Right forelimb (tissue), 1 donor: ENCODE measurements at places on chromosomes 7 and 10.
A peak's percentile ranks its signal among the peaks of the same experiment; 100 is the strongest.

DNA sequence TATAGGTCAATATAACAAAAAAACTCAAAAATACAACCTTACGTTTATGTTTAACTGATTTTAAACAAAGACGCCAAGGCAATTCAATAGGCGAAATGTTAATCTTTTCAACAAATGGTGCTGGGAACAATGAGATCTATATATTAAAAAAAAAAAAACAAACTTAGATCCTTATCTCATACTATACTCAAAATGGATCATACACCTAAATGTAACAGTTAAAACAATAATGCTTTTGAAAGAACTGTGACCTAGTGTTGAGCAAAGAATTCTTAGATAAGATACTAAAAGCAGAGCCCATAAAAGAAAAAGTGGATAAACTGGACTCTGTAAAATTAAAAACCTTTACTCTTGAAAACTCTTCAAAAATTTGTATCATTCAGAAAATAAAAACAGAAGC, 8.6 kb downstream of the TMEM168 start:
- no peak for DNase-seq

- DNase-seq = no peak
These were observed 26.5 kb upstream of the CELF2 start for GRCh38 chr10:10991144-10991543.

DNA sequence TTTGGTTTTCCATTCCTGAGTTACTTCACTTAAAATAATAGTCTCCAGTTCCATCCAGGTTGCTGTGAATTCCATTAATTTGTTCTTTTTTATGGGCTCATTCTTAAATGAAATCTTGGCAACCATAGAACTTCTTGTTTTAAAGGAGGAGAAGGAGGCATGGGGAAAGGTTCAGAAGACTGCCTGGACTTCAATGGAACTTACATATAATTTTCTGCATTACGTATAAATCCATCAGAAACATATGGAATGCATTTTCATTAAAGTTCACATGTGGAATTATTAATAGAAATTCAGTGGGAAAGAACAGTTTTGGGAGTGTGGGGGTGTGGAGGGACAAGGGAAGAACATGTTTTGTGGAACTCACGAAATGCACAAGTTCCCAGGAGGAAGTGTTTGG, 176.6 kb upstream of the PRKCQ start:
- DNase-seq = no peak

GRCh38 chr7:82567356-82567755, 123.8 kb upstream of the CACNA2D1 start:
- no peak for DNase-seq

- DNase-seq = no peak
These were observed 4.6 kb downstream of the WIPF3 start for GRCh38 chr7:29810813-29811482.

DNA sequence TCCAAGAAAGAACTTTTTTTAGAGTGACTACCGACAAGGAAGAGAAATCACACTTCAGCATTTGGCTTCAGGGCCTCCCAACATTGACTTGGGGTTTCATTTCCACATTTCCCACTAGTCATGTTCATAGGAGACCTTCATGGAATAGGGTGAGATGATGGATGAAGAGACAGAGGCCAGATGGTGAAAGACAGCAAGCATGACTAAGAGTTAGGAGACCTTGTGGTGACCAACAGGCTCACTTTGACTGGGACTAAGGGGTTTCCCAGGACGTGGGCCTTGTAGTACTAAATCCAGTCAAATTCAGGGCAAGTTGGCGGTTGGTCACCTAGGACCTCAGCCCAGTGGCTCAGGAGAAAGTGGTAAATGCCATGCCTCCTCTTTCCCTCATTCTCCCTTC, 3.0 kb upstream of the GIMAP5 start:
- no peak for DNase-seq

GRCh38 chr10:94963901-94964300, 25.4 kb downstream of the CYP2C9 start:
- no peak for DNase-seq

- DNase-seq = peak; percentile 3
These were observed 250.4 kb upstream of the TCERG1L start for GRCh38 chr10:131561897-131562296.
